ENCODE measurements at places on chromosomes 2 and 18.

- no peak for DNase-seq
These were observed 1016.0 kb downstream of the SOCS6 start for GRCh38 chr18:71304856-71305255.

GRCh38 chr2:169002161-169002738, 28.9 kb downstream of the ABCB11 start:
- no peak for DNase-seq

- no peak for DNase-seq
These were observed 18.7 kb downstream of the ARHGAP28 start for GRCh38 chr18:6748241-6748640.

- DNase-seq: no peak
These were observed 90.7 kb downstream of the PDCL3 start for GRCh38 chr2:100653449-100654035.

GRCh38 chr2:228827056-228827700, 443.9 kb downstream of the PID1 start:
- DNase-seq: no peak

- no peak for DNase-seq
These were observed 635 bp downstream of the SLC3A1 start for GRCh38 chr2:44275927-44276303.

DNA sequence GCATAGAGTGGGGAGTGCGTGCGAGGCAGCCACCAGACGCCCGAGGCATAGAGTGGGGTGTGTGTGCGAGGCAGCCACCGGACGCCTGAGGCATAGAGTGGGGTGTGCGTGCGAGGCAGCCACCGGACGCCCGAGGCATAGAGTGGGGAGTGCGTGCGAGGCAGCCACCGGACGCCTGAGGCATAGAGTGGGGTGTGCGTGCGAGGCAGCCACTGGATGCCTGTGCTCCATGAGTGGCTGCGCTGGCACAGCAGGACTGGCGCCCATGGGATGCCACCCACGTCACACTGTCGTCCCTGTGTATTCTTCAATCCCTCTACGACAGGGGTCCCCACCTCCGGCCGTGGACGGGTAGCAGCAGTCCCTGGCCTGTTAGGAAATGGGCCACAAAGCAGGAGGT, 221.9 kb downstream of the HDAC4 start:
- DNase-seq: no peak

- DNase-seq: no peak
These were observed 28.2 kb downstream of the UBE2F start for GRCh38 chr2:237995036-237995435.

GRCh38 chr18:35777039-35777438, 195.4 kb upstream of the RMP24 start:
- no peak for DNase-seq

GRCh38 chr2:143503280-143503679, 374.1 kb downstream of the ARHGAP15 start:
- no peak for DNase-seq

- DNase-seq: no peak
These were observed 32.3 kb downstream of the ST6GAL2 start for GRCh38 chr2:106853631-106854030.

DNA sequence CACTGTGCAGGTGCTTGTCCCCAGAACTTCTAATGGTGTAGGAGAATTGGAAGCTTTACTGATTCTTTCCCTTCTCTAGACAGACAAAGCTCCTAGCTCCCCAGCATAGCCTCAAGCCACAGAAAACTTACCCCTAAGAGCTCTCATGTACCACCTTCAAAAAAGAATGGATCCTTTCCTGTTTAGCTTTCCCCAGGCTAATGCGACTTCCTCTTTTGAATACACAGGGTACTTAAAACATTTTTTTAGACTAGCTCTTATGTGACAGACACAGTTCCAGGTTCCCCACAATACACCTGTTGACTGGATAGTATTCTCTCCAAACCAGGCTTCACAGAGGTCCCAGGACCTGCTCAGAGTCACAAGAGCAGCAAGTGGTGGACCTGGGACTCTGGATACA, 8.3 kb downstream of the CTAGE1 start:
- DNase-seq: no peak

- no peak for DNase-seq
These were observed 104.2 kb downstream of the CCDC85A start for GRCh38 chr2:56287974-56288373.

- peak; percentile 33 for DNase-seq
These were observed 146.1 kb downstream of the HAUS1 start for GRCh38 chr18:46250084-46250811.

DNA sequence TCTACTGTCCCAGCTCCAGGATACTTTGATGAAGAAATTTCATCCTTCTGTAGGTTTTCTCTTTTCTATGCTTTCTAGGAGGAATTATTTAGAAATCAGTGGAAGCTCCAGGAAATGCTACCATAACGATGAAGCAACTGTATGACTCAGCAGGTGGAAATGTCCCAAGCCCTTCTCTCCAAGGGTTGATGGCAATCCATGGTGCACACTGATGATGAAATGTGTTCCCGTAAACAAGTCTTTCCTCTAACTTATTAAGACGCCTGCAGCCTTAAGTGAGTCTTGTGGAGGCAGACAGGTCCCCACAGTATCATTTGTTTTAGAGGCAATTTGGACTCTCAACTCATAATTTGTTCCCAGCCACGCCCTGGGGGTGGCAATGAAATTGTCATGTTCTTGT, 777.6 kb upstream of the SOX11 start:
- no peak for DNase-seq

DNA sequence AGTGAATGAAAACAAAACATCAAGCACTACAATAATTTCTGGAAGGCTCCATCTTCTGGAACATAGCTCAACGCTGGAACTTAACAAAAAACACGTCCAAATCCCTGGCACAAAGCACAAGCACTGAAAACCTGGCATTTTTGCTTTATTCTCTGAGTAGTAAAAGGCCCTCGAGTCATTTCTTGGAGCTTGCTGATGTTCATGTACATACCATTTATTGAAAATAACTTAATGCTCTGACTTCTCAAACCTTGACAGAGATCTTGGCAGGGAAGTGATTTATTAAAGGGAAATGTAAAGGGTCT, 76.5 kb upstream of the STK17B start:
- no peak for DNase-seq

DNA sequence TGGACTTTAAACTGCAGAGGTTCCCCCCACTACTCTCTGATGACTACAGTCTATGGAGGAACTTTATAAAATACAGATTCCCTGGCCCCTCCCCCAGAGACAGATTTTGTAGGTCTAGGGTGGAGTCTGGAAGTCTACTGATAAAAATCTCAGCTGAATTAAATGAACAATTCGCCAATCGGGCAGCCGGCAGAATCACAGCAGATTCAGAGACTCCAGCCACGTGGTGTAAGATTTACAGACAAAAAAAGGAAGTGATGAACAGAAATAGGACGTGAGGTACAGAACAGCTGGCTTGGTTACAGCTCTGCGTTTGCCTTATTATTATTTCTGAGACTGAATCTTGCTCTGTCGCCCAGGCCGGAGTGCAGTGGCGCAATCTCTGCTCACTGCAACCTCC, 21.4 kb upstream of the MTA3 start:
- no peak for DNase-seq

GRCh38 chr2:151085181-151085611, 176.5 kb downstream of the RBM43 start:
- DNase-seq: no peak

DNA sequence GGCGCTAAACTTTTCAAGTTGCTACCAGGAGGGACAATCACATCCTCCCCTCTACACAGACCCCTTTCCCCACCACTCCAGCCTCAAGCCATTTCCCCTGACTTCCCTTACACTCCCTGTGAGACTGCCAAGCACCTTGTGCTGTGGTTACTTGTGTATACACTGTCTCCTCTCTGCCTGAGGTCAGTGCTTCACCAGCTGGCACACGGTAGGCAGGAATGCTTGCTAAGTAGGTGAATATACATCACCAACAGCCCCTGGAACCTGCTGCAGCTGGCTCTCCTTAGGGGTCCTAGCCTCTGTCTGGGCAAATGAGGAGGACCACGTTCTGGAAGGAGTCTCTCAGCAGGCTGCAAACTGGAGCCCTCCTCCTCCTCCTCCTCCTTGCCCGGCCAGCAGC, 38.3 kb upstream of the ACAA2 start:
- DNase-seq: no peak

- no peak for DNase-seq
These were observed 55.6 kb upstream of the RBM44 start for GRCh38 chr2:237743024-237743423.

DNA sequence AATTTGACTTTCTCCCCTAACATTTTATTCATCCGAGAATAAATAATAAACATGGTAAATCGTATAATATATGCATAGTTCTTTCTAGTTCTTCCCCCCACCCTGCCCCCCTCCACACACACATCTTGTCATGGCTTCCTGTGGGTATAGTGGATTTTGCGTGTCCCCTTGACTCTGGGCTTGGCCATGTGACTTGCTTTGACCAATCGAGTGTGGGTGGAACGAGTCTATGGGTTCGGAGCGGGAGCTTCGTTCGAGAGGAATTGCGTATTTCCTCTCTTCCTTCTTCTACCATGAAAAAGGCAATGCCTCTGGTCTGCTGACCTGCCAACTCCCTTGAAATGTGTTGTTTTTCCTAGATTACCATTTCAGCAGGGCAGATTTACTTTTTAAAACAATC, 175.2 kb downstream of the LTBP1 start:
- no peak for DNase-seq

GRCh38 chr2:69386360-69386759, 667 bp downstream of the GFPT1 start:
- DNase-seq: no peak

GRCh38 chr2:68784915-68785314, 50.3 kb downstream of the ARHGAP25 start:
- DNase-seq: no peak

DNA sequence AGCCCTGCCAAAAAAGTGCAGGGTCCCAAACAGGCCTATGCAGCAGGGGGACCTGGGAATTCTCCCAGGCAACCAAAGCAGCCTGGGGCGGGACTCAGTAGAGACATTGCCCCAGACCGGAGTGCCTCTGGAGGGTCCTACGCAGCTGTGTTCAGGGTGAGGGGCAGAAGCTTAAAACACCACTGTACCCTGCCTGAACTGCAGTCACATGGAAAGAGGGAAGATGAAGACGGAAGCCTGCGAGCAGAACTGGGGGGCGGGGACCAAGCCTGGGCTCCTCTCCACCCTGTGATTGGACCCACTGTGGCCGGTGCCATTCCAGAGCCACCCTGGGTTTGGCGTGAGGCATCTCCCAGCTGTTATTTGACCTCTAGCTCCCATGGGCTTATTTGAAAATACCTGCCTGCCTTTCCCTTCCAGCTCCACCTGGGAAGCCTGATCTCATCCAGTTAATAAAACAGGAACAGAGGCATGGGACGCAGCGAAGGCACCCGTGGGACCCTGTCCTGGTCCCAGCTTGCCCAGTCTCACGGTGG, 183.1 kb downstream of the SMAD2 start:
- DNase-seq: no peak

GRCh38 chr2:10613263-10613662, 76.5 kb downstream of the NOL10 start:
- no peak for DNase-seq

- DNase-seq: no peak
These were observed 6.1 kb upstream of the SERPINB8 start for GRCh38 chr18:63963615-63964256.

- DNase-seq: no peak
These were observed 32.3 kb upstream of the ASNSD1 start for GRCh38 chr2:189628817-189629530.

DNA sequence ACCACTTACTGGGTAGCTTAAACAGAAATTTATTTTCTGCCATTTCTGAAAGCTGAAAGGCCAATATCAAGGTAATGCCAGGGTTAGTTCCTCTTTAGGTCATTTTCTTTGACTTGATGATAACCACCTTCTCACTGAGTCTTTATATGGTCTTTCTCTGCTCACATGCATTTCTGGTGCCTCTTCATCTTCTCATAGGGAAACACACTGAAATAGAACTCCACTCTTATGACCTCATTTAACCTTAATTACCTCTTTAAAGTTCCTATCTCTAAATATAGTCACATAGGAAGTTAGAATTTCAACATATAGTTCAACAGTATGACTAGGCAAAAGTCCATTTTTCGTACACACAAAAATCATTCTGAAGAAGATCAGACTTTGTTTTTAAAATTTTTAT, 616.8 kb upstream of the VRK2 start:
- DNase-seq: no peak

DNA sequence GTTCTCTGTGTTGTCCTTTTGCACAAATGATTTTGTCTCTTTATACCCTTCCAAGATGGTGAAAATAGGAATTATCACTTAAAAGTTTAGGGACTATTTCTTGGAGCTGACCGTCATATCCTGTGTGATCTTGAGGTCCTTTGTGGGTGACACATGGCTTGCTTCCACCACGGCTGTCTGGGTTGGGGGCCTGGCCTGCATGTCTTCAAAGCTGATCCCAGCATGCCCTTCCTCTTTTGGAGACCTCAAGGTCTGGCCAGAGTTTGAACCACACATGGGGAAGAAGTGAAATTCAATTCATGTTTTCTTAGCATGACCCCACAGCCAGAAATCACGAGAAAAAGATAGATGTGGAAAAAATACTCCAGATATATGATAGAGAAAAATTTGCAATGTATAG, 14.0 kb downstream of the SFTPB start:
- no peak for DNase-seq

GRCh38 chr2:110816404-110817365, 84.3 kb downstream of the ACOXL start:
- no peak for DNase-seq

DNA sequence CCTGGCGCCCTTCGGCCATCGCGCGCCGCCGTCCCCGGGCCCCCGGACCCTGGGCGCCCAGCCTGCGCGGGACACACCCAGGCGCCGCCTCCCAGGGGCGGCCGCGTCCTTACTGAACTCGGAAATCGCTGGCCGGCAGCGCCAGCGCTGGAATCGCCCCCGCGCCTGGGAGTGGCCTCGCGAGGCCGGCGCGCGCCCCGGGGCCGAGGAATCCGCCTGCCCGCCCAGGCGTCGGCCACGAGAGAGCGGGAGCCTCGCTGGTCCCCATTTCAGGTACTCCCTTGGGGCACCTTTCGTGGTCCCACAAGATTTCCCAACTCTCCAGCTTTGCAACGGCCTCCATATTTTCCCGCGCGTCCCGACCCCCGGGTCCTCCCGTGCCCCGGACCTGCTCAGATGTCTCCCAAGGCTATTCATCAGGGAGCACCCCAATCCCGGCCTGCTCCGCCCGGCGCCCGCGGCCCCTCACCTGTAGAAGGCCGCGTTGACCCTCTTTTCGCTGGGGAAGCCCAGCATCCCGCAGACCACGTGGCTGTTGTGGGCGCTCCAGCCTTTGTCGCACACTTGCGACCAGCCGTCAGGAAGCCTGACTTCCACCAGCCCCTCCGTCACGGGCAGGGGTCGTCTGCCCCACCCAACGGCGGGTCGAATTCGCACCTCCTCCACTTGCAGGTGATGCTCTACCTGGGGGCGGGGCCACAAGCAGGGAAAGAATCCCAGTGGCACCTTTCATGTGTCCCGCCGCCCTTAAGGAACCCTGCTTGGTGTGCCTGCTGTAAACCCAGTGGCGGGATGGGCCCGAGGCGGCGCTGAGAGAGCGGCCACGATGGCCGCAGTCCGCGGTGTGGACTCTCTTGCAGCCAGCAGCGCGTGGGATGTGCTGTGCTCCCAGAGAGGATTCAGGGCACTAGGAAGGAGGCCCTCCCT, 4.6 kb downstream of the LOXL3 start:
- no peak for DNase-seq

Data from GM12891 (cell line).